ENCODE measurements at places on chromosomes 16 and 17.

GRCh38 chr17:19263641-19264051 is 26.5 kb downstream of the EPN2 start:
- H3K27me3 ChIP-seq = peaks cover 11% of the 10 kb centered on the region
- no peak for DNase-seq
- no peaks in the 10 kb centered on the region for H3K36me3 ChIP-seq
- no peak overlapping the region for H3K4me3 ChIP-seq
- no peak overlapping the region for H3K27ac ChIP-seq
- no peaks in the 10 kb centered on the region for H3K4me1 ChIP-seq

DNA sequence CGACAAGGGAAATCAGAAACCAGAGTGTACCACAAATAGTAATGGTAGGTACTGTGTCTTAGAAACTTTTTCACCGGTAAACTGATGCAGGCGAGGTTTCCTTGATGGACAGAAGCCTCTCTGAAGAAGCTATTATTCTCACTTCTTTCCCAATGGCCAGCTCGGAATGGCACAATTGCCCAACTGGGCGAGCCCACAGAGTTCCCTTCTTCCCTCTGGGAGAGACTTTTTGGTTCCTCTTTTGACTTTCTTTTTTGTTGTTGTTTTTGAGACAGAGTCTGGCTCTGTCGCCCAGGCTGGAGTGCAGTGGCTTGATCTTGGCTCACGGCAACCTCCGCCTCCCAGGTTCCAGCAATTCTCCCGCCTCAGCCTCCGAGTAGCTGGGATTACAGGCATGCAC is 16.9 kb downstream of the SLC43A2 start:
- no peaks in the 10 kb centered on the region for H3K36me3 ChIP-seq
- H3K4me1 ChIP-seq = peaks cover 7% of the 10 kb centered on the region
- no peak overlapping the region for H3K27ac ChIP-seq
- no peaks in the 10 kb centered on the region for H3K27me3 ChIP-seq
- no peak for DNase-seq
- no peak overlapping the region for H3K4me3 ChIP-seq

- H3K4me3 ChIP-seq = no peak overlapping the region
- H3K27ac ChIP-seq = no peak overlapping the region
- no peaks in the 10 kb centered on the region for H3K4me1 ChIP-seq
- H3K27me3 ChIP-seq = peaks cover 25% of the 10 kb centered on the region
Measured at GRCh38 chr17:77563439-77564102, 394.9 kb upstream of the TNRC6C start.

GRCh38 chr17:63984651-63985386 is 12.1 kb upstream of the SCN4A start:
- no peaks in the 10 kb centered on the region for H3K36me3 ChIP-seq
- DNase-seq = no peak

GRCh38 chr16:17031484-17032268 is 439.1 kb downstream of the XYLT1 start:
- peaks cover 11% of the 10 kb centered on the region for H3K4me1 ChIP-seq
- no peaks in the 10 kb centered on the region for H3K36me3 ChIP-seq
- no peak for DNase-seq
- H3K27ac ChIP-seq = no peak overlapping the region
- no peaks in the 10 kb centered on the region for H3K27me3 ChIP-seq
- H3K4me3 ChIP-seq = no peak overlapping the region

DNA sequence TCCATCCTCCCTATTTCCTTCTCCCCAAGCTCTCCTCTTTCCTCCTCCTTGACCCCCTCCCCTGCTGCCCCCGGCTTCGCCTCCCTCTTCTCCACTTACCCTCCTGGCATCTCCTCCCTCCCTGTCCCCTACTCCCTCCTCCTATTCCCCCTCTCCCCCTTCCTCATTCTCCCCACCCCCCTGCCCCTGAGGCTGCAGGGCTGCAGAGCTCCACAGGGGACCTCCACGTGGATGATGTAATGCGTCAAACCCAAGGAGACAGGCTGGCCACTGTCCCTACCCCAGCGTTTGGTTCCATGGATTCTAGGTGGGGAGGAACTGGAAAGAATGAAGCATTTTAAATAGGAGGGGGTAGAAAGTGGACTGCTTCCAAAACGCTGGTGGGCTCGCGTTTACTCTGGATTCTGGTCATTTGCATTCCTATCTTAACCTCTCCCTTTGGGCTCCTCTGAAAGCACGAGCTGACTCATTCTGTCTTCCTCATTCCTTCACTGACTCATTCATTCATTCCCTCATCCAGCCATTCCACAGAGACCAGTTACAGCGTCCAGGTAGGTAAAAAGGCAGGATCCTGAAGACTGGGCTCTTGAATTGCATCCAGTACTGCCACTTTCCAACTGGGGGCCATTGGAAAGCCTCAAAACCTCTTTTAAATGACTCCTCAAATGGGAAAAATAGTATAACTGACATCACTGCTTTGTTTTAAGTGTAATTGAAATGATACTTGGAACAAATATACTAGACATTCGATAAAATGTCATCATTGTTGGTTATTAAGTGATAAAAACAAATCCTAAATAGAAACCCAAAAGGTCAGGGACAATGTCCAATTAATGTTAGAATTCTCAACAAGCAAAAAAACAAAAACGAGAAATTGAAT is 943 bp upstream of the COTL1 start:
- H3K4me3 ChIP-seq = no peak overlapping the region
- no peaks in the 10 kb centered on the region for H3K27me3 ChIP-seq
- H3K4me1 ChIP-seq = peaks cover 39% of the 10 kb centered on the region
- DNase-seq = no peak
- no peak overlapping the region for H3K27ac ChIP-seq

DNA sequence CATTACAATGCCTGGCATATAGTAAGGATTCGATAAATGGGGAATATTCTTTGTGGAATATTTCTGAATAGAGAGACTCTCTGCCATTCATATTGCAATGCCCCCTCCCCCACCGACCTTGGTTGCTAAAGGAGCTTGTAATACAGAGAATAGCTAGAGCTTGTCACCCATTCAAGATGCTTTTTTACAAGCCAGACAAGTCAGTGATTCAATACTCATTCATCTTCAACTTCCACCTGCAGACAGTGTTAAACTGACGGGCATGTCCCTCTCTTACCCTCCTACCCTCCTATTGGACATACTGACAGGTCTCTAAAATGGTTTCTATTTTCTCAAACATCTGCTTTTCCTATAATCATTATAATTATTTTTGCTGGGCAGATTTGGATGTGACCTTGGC is 257.4 kb downstream of the KCNJ2 start:
- no peaks in the 10 kb centered on the region for H3K4me1 ChIP-seq
- H3K27ac ChIP-seq = no peak overlapping the region
- no peak overlapping the region for H3K4me3 ChIP-seq
- no peaks in the 10 kb centered on the region for H3K27me3 ChIP-seq
- no peaks in the 10 kb centered on the region for H3K36me3 ChIP-seq

DNA sequence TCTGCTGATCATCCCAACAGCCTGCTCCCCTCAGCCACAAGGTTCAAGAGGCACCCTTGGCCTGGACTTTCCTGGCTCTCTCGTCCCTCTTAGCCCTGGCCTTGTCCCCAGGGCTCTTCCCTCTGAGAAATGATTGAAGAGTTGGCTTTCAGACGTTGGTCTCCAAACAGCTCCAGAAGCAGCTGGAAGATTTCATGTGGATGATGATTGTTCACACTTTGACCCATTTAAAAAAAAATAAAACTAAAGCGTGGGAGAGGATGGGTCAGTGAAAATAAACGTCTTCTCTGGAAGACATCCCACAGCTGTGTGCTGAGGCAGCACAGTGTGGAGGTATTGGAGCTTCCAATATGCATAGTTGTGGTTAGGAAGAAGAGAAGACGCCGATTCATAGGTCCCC is 54.7 kb upstream of the CDH11 start:
- H3K27ac ChIP-seq = no peak overlapping the region
- H3K27me3 ChIP-seq = no peaks in the 10 kb centered on the region
- no peak overlapping the region for H3K4me3 ChIP-seq

DNA sequence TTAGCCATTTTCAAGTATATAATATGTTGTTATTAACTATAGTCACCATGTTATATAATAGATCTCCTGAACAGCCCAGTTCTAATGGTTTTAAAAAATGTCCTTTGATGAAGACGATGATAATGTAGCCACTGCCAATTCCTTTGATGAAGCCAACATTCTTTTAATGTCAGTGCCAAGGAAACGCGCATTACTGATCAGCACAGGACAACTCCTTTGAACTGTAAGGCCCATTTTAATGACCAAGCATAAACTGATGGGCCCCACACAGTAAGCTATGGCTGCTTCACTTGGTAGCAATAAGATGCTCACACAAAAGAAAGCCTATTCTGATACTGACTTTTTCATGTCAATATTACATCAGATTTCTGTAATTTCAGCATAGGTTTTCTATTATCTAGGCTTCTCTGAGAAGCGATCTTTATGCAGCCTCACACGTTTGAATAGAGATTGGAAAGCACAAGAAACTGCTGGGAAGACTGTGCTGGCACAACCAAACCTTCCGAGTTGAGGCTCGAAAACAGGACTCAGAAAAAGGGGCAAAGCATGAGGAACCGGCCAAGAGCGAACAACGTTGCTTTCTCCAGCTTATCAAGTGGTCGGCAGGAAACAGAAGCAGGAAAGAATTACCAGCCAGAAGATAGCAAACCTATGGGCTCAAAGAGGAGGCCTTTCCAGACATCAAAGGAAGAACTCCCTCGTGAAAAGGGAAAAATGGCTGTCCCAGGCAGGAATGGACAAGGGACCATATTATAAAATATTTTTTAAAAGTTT is 19.4 kb downstream of the ERN1 start:
- no peaks in the 10 kb centered on the region for H3K27me3 ChIP-seq
- H3K27ac ChIP-seq = no peak overlapping the region
- no peak overlapping the region for H3K4me3 ChIP-seq
- DNase-seq = no peak
- H3K4me1 ChIP-seq = peaks cover 16% of the 10 kb centered on the region

DNA sequence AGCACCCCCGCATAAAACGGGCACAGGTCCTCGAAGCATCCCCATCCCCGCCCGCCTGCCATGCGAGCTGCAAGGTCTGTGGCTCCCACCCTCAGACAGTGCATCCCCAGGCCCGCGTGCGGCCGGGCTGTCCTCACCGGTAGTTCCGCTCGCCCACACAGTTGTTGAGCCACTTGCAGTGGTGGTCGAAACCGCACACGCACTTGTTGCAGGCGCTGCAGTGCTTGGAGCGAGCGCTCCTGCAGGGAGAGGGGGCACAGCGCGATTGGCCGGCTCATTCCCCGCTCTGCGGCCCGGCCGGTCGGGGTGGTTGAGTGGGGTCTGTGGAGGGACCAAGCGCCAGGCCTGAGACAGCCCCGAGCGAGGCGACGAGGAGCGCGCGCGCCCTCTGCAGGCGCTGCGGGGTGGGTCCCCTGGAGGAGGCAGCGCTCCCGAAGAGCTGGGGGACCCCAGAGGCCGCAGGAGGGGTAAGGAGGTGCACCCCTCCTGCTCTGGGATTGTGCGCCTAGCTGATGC is 6.0 kb upstream of the TPPP3 start:
- peak; percentile 39 for DNase-seq
- H3K27ac ChIP-seq = no peak overlapping the region
- no peaks in the 10 kb centered on the region for H3K27me3 ChIP-seq
- H3K36me3 ChIP-seq = no peaks in the 10 kb centered on the region
- no peak overlapping the region for H3K4me3 ChIP-seq
- no peaks in the 10 kb centered on the region for H3K4me1 ChIP-seq

- H3K36me3 ChIP-seq = no peaks in the 10 kb centered on the region
- peak overlapping the region; percentile 88 for H3K27ac ChIP-seq
- peaks cover 14% of the 10 kb centered on the region for H3K4me1 ChIP-seq
- H3K27me3 ChIP-seq = no peaks in the 10 kb centered on the region
- DNase-seq = peak; percentile 64
Measured at GRCh38 chr16:88455610-88456355, 2.7 kb downstream of the ZFPM1 start.

DNA sequence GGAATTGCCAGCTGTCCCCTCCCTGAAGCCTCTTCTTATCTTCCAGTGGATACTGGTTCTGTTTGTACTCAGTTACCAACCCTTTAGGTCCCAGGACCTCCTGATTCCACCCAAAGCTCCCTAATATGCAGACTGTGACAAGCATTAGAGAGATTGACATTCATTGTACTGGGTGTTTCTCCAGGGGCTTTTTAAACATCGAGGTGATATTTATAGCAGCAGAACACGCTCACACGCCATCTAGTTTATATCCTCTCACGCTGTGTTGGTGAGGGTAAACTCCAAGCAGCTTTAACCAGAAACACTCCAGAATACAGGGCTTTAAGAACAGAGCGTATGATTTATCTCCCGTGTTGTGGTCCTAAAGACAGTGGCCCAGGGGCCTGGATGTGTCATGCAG is 238.4 kb downstream of the IRF8 start:
- H3K27ac ChIP-seq = no peak overlapping the region
- H3K36me3 ChIP-seq = no peaks in the 10 kb centered on the region
- no peaks in the 10 kb centered on the region for H3K27me3 ChIP-seq

GRCh38 chr16:77299395-77299794 is 100.2 kb downstream of the SYCE1L start:
- H3K4me3 ChIP-seq = no peak overlapping the region

GRCh38 chr17:73194514-73195222 is 1.8 kb downstream of the COG1 start:
- H3K4me1 ChIP-seq = peaks cover 8% of the 10 kb centered on the region
- H3K27me3 ChIP-seq = no peaks in the 10 kb centered on the region
- no peak for DNase-seq

DNA sequence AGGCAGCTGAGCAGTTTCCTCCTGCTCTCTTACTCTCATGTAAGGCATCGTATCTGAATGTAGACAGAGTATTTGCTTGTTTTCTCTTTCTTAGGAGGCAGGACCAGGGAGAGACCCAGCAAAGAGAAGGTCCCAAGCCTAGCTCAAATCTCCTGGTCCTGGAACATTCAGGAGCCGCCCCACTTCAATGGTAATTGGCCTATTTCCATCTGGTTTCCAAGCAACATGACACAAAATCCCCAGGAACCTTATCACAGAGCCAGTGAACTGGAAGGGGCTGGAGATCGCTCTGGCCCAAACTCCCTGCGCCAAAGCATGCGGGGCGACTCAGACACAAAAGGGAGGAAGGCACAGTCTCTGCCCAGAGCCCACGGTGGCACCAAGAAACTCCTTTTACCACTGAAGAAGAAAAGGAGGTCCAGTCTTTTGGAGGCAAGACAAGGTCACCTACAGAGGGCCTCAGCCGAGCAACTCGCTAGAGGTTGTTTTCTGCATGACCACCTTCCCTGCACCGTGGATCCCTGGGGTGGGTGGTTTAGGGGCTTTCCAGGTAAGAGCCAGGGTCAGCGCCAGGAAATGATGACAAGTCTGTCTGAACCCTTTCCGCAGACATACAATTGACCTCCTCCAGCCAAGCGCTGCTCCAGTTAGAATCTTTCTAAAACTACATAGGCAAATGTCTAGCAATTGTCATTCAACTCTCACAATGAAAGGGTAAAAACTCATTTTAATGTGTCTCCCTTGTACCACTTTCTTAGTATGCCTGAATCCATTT is 394.7 kb downstream of the SOX9 start:
- no peak overlapping the region for H3K27ac ChIP-seq
- H3K36me3 ChIP-seq = no peaks in the 10 kb centered on the region
- DNase-seq = no peak
- H3K4me1 ChIP-seq = no peaks in the 10 kb centered on the region

GRCh38 chr17:65456368-65457151 is 104.9 kb downstream of the AXIN2 start:
- no peak for DNase-seq
- no peaks in the 10 kb centered on the region for H3K4me1 ChIP-seq
- H3K27ac ChIP-seq = no peak overlapping the region
- H3K36me3 ChIP-seq = no peaks in the 10 kb centered on the region

- no peaks in the 10 kb centered on the region for H3K27me3 ChIP-seq
Measured at GRCh38 chr16:88793251-88793954, 8.4 kb upstream of the PIEZO1 start.

GRCh38 chr17:43618276-43618675 is 43.4 kb downstream of the MEOX1 start:
- no peak overlapping the region for H3K4me3 ChIP-seq
- no peak for DNase-seq
- no peaks in the 10 kb centered on the region for H3K4me1 ChIP-seq
- no peak overlapping the region for H3K27ac ChIP-seq
- no peaks in the 10 kb centered on the region for H3K36me3 ChIP-seq
- H3K27me3 ChIP-seq = peaks cover 14% of the 10 kb centered on the region

All from T-cell (primary cell).